ENCODE measurements at places on chromosomes 7 and 10.

DNA sequence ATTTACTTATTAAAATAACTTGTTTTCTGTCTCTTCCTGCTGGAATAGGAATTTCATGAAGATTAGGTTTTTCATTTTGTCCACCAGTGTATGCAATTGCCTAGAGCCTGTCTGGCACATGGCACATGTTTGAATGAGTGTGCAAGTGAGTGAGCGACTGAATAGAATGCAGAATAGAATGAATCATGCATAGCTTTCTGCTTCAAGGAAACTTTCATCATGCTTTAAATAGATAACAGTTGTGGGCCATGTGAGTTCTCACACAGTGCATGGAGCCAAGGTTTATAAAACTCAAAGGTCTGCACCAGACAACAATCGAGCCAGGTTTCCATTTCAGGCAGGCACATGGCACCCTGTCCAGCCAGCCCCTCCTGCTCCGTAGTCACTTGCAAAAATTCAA lies 74.2 kb upstream of the HECW1 start:
- no peak for DNase-seq

GRCh38 chr10:29857843-29858701 lies 201.3 kb downstream of the JCAD start:
- DNase-seq = no peak

DNA sequence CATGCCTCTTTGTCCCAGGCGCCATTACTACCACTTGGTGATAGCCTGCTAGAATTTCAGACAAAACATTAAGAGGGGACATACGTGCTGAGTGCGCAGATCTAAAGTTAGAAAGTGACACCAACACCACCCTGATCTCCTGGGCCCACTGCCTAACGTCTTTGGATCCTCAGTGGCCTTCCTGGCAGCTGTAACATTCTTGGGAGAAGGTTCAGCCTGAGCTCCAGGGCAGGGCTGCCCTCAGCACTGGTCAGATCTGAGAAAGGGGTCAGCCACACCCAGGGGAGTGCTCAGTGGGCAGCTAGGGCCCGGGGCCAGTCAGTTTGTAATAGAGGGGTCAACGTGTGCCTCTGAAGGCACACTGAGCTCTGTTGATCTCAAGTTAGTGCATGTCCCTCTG lies 48.4 kb downstream of the ZCCHC24 start:
- no peak for DNase-seq

GRCh38 chr10:36332926-36333325 lies 690.8 kb upstream of the FZD8 start:
- no peak for DNase-seq

DNA sequence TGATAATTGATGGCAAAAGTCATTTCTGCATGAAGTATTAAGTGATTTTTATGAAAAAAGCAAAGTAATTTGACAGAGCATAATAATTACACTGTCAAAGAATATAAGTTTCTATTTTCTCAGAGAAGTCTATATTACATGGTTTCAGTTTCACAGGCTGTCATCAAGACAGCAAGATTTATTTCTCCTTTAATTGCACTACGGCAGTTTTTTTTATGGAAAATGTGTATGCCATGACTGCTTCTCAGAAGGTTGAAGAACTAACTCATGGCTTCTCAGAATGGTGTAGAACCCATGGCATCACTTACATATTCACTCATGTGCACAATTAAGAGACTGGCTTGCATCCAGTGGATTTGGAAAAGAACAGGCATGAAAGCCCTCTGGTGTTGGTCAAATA lies 870.3 kb upstream of the SORCS1 start:
- DNase-seq = no peak

DNA sequence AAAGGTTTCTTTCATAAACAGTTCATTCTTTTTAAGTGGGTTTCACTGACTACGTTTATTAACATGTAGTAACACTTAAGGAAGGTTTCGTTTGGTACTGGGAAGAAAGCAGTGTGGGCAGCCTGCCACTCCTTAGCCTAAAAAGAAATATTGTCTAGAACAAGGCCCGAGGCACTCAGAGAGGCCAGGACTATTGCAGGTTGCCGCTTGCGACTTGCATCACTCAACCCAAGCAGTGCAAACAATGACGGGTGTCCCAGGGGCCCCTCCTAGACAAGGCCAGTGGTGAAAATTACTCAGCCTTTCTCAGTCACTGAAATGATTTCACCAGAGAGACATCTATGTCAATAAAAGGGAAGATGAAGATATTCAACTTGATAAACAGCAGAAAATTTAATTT lies 243.9 kb downstream of the SNX13 start:
- no peak for DNase-seq

DNA sequence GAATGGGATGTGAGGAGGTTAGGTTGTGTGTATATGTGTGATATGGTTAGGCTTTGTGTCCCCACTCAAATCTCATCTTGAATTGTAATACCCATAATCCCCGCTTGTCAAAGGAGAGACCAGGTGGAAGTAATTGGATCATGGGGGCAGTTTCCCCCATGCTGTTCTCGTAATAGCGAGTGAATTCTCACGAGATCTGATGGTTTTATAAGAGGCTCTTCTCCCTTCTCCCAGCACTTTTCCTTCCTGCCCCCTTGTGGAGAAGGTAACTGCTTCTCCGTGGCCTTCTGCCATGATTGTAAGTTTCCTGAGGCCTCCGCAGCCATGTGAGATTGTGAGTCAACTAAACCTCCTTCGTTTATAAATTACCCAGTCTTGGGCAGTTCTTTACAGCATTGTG lies 47.3 kb downstream of the NPVF start:
- no peak for DNase-seq

All from activated T-helper 1 cell treated with Interleukin-2 at 50 U/mL for 16 hours (primary cell).